ENCODE measurements at places on chromosomes 11 and 22.

- no peak for DNase-seq
These were observed 16.2 kb downstream of the GRAMD4 start for GRCh38 chr22:46636221-46637002.

DNA sequence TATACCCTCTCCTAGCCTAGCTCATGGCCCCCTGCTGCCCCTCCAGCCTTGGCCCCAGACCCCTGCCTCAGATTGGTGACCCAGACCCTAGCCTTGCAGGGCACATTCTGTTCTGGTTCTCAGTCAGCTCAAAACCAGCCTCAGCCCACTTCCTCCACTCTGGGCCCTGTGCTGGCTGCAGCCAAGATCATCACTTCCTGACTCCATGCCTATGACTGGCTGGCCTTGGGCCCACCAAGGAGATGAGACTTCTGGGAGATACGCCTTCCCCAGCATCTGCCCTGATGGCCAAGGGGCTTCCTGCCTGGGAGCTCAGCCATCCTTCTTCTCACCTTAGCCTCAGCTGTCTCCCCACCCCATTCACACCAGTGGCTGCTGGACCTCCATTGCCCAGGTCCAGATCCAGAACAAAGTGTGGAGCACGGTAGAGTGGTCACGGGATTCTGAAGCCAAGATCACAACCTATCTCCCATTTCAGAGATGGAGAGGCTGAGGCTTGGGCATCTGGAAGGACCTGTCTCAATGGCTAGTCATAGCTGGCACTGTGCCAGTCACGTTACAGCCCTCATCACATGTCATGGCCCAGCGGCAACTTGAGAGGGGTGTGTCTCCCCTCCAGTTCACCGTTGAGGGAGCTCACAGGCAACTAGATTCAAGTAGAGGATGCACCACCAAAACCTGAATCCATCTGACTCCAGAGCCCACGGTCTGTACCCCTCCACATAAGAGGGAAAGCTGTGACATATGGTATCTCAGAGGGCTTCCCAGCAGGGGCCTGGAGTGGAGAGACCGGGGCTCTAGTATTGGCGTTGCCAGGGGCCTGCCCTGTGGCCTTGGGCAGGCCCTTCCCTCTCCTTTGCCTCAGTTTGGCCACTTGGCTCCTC lies 43.0 kb upstream of the KLHL35 start:
- peak; percentile 88 for DNase-seq

- peak; percentile 84 for DNase-seq
These were observed 147.3 kb downstream of the CCDC34 start for GRCh38 chr11:27215471-27216269.

DNA sequence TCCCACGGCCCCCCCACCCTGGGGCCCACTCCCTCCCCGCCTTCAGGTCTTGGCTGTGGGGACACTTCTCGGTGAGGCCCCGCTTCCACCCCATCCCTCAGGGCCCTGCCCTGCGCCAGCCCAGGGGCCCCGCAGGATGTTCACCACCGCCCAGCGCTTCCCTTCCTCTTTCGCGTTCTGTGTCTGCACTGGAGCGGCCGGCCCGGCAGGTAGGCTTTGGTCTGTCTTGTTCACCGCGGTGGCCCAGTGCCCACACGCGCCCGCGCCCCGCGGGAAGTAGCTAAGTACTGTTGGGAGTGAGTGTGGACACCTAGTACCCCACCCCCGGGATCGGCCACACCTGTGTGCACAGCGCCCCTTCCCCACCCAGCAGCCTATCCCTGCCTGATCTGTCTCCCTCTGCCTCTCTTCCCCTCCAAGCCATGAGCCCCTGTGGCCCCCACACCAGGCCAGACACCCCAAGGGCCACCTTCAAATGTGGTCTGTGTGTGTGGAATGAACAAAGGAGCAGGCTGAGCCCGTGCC lies 85.4 kb downstream of the WNT7B start:
- no peak for DNase-seq

DNA sequence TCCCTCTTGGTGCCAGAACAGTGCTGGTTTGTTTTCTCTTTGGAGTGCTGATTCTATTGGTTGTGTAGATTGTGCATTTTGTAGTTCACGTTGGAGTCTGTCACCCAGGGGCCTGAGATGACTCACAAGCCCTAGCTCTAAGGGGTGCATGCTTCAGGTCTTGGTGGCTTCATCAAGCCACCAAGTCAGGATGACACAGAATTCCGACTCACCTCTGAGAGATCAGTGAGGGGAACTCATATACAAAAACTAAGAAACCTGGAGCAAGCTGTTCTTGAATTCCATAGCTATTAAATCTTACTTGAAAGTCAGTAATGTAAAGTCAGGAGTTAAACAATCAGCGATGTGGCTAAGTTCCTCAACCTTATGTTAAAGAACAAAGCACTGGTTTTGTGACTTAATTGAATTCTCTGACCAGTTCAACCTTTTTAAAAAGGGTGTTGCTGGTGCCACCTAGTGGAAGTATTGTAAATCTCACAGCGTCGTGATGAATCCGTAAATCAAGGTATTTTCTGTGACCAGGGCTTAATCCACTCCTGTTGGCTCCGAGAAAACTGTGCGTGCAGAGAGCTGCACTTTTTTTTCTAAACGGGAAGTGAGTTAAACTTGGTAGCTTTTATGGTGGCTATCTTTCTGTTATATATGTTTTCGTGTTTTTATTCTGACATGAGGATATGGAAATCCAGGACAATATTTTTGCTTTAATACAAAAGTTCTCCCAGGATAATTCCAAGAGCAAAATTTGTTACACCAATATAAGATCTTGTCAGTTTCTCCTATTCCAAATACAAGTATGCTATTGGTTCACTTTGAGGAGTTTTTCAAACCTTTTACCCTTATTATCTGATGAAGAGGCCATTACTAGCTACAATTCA lies 14.6 kb downstream of the MMP13 start:
- DNase-seq = peak; percentile 92

GRCh38 chr11:64453466-64453865 lies 94.5 kb downstream of the RPS6KA4 start:
- DNase-seq = no peak

- DNase-seq = no peak
These were observed 573.6 kb downstream of the INSC start for GRCh38 chr11:15688351-15688792.

- no peak for DNase-seq
These were observed 63.4 kb upstream of the CLPB start for GRCh38 chr11:72497731-72498130.

DNA sequence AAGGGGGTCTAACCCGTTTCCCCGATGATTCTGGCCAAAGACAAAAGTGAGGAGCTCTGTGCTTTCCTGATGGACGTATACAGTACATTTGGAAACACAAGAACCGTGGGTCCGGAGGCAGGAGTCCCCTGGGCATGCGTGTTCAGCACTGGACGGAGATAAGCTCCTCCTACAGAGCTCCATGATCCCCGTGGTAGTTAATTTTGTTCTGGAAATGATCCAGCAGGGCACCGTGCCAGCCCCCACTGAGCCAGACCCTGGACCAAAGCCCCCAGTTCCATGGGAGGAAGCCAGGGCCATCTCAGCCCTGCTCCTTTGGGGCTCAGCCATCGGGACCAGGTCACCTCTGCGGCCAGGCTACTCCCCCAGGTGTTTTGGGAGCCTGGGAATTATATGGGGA lies 83.3 kb downstream of the TRMU start:
- no peak for DNase-seq

GRCh38 chr11:45671246-45672171 lies 6.1 kb upstream of the CHST1 start:
- DNase-seq = peak; percentile 34

DNA sequence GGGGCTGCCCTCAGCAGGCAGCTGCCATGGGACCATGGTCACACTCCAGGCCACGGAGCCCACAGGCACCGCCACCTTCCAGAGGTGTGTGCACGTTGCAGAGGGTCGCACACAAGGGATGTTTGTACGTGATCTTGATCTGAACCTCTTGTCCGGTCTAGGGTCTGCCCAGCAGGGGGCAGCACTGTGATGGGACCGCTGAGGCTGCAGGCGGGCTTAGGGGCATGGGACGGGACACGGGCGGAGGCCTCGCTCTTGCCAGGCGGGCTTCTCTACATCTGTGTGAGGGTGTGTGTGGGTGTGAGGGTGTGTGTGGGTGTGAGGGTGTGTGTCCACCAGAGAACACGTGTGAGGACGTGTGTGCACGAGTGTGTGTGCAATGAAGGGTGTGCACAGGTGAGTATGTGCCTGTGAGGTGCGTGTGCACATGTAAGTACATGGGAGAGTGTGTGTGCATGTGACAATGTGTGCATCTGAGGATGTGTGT lies 52.4 kb downstream of the CACNA1I start:
- DNase-seq = peak; percentile 59

- DNase-seq = no peak
These were observed 290.0 kb upstream of the CHORDC1 start for GRCh38 chr11:90512846-90513245.

- peak; percentile 34 for DNase-seq
These were observed 37.3 kb upstream of the TECTA start for GRCh38 chr11:121063728-121064127.

- DNase-seq = peak; percentile 12
These were observed 27.0 kb upstream of the SORL1-AS1 start for GRCh38 chr11:121479698-121480238.

GRCh38 chr11:20474176-20474881 lies 86.8 kb downstream of the PRMT3 start:
- DNase-seq = no peak

GRCh38 chr11:117411736-117412135 lies 84.1 kb downstream of the CEP164 start:
- DNase-seq = no peak

DNA sequence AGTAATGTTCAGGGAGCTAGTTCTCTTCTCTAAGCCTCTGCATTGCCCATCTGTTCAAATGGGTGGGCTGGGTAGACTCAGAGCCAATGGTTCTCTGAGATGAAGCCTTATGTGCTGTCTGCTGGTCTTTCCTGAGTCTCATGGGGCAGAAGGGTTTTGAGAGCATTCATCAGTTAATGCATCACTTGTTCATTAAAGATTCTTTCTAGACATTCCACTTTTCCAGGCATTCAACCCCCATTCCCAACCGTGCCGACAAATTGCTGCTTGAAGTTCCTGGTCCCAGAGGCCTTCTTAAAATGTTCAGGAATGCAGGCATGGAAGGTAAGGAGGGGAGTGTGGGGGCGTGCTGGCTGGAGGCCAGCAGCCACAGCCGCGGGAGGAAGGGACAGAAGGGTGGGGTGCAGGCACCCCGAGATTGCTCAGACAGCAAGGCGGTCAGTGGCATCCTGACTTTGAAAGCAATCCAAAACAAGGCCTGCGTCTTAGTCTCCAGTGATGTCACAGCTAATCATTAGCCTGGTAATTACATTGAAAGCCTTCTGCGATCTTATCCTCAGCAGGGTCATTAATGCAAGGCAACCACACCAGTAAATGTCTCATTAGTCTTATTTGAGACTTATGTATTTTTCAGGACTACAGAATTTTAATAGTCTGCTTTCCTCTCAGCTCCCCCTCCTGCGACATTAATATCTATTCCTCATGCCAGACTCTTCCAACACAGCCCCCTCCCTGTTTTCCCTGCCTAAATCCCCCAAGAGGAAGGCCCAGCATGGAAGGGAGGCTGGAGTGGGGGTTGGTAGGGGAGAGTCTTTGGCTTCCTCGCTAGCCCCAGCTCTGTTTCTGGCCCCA lies 328.8 kb downstream of the MIAT start:
- no peak for DNase-seq

DNA sequence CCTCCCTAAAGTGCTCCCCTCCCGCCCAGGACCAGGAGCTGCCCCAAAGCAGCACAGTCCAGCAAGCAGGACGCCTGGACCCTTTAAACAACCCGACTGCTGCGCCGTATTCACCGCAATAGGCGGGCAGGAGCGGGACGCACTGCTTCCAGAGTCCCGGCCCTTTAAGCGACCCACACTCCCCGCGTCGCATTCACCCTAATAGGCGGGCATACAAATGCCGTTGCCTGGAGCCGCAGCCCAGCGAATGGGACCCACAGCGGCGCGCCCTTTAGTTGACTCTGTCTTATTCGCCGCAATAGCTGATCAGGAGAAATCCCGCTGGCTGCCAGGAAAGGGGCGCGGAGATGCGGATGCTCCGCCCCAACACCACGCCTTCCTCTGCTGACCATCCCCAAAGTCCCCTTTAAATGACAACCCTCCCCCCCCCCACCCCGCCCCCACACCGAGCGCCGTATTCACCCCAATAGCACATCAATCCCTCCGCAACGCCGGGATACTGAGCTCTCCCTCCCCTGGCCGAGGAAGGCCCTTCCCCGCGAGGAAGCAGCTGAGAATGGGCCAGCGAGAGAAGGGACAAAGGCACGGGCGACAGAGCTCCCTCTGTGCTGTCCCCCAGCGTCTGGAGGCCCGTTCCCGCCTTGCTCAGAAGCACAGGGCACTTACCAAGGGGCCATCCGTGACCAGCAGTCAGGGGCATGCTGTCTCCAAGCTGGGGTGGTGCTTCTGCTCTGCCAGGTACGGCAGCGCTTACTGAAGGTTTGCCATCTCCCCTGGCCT lies 4.7 kb downstream of the OSBPL5 start:
- DNase-seq = peak; percentile 88

DNA sequence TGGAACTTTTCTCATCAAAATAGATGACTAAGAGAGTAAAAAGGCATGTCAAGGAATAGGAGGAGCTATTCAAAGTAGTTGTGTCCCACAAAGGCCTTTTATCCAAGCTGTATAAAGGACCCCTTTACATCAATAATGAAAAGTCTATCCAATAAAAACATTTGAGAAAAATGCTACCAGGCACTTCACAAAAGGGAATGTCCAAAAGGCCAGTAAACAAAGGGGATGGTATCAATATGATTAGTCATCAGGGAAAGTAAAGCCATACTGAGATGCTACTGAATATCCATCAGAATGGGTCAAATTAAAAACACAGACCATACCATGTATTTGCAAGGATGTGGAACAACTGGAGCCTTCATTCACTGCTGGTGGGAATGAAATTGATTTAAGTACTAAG lies 224.9 kb downstream of the NELL1 start:
- DNase-seq = no peak

DNA sequence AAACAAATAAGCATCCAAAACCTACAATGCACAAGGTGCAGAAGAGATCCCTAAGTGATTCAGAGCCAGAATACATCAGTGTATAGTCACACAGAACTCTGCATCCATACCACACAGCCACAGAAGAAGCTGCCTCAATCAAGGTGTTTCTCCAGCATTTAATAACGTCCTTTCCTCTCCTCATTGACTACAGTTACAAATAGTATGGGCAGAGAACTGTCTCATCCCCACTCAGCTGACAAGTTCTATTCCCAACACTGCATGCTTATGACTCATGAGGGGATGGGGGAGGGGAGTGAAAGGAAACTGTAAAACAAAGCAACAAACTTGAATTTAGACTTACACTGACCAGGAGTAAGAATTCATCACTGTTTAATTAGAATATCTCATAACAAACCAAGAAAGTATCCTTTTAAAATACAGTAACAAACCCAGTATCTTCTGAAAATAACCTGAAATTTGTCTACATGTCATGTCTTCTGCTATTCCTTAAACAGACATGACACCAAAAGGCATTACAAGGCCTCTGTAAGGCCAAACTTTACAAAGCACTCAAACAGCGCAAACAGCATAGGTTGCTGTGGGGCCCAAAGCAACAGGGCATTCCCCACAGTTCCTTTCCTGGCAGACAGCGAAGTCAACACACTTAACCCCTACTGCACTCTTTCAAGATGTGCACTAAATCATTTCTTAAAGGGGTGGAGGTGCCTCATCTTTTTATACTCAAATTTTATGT lies 29.3 kb downstream of the CELF1 start:
- peak; percentile 67 for DNase-seq

All from DMS53 (cell line).